Activated gamma-delta T cell treated with anti-CD3 and anti-CD28 coated beads, Interleukin-2, amount 50 U/mL, for 16 hours (primary cell): ENCODE measurements at places on chromosomes 2 and 18.

DNA sequence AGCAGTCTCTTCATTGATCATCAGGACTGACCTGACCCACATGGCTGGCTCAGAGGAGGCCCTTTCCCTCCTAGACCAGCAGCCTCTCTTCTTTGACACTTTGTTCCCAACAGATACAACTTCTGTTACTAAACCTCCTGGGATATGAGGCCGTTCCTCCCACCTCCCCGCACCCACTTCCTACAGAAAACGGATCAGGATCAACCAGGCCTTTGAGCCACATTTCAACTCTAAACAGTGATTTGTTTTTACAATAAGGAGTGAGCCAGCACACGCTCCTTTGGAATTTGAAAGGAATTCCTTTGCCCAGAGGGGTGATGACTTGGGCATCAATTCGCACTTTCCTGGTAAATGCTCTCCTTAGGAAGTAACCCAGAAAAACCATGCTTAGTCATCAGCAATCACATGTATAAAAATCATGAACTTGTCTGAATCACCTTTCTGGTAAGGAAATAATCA lies 180.4 kb downstream of the FAM124B start:
- no peak for DNase-seq

DNA sequence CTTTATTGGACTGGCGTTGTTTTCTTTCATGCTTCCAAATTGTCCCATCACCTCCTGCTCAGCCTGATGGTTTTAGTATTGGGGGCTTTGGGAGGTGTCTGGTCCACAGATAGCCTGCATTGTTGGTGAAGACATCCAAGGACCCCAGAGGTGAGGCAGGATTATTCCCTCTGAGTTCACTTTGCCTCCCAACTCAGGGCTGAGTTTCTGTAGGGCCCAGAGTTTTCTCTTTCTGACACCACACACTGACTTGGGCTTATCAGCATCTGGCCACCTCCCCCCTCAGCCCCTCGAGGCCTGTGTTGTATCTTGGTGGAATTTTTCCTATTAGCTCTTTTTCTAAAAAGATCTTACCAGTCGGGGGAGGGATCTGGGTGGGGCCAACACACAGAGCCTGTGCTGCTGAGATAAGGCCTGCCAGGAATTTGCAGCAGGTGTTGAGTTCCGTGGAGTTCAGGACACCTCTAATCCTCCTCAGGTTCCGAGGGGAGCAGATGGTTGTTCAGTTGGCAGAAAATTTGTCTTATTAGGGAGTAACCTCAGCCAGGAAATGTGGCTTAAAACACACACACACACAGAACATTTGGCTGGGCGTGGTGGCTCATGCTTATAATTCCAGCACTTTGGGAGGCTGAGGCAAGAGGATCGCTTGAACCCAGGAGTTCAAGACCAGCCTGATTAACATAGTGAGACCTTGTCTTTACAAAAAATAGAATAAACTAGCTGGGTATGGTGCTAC lies 7.3 kb downstream of the EMILIN2 start:
- no peak for DNase-seq

GRCh38 chr2:236676136-236676873 lies 106.7 kb downstream of the ACKR3 start:
- DNase-seq = no peak

GRCh38 chr2:222169346-222169745 lies 129.5 kb downstream of the PAX3 start:
- no peak for DNase-seq

GRCh38 chr18:24190590-24190989 lies 51.7 kb downstream of the CABYR start:
- no peak for DNase-seq

GRCh38 chr2:153408710-153409385 lies 69.7 kb downstream of the RPRM start:
- no peak for DNase-seq

DNA sequence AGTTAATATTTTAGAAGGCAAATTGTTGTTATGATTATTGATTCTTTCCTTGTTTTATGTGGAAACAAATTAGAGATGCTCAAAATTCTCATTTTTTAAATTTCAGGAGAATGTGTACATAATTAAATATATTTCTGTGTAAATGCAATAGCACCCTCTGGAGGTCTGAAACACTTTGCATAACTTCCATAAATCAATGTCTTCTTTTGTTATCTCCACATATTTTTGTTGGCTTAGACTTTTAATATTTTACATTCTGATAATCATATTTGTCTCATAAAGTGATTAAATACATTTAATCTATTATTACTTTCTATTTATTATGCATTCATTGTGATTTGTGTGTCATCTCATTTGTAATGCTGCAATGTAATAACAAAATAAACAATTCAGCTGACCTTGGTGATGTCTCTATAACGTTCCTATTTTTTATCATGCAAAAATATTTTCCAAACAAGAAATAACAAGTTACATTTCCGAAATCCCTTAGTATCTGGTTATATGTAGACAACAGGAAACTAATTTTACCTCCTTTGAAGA lies 201.8 kb upstream of the GALNT5 start:
- DNase-seq = no peak

GRCh38 chr2:157587576-157587975 lies 41.1 kb downstream of the ACVR1C start:
- DNase-seq = no peak

- DNase-seq = no peak
Measured at GRCh38 chr2:156592809-156593593, 156.8 kb downstream of the GPD2 start.

GRCh38 chr2:176132205-176133171 lies 3.0 kb downstream of the HOXD8 start:
- no peak for DNase-seq

- DNase-seq = no peak
Measured at GRCh38 chr2:13515254-13515653, 798.5 kb downstream of the TRIB2 start.

GRCh38 chr2:6025391-6025790 lies 333.2 kb downstream of the SOX11 start:
- DNase-seq = no peak

GRCh38 chr2:181540421-181540820 lies 83.2 kb downstream of the ITGA4 start:
- no peak for DNase-seq

DNA sequence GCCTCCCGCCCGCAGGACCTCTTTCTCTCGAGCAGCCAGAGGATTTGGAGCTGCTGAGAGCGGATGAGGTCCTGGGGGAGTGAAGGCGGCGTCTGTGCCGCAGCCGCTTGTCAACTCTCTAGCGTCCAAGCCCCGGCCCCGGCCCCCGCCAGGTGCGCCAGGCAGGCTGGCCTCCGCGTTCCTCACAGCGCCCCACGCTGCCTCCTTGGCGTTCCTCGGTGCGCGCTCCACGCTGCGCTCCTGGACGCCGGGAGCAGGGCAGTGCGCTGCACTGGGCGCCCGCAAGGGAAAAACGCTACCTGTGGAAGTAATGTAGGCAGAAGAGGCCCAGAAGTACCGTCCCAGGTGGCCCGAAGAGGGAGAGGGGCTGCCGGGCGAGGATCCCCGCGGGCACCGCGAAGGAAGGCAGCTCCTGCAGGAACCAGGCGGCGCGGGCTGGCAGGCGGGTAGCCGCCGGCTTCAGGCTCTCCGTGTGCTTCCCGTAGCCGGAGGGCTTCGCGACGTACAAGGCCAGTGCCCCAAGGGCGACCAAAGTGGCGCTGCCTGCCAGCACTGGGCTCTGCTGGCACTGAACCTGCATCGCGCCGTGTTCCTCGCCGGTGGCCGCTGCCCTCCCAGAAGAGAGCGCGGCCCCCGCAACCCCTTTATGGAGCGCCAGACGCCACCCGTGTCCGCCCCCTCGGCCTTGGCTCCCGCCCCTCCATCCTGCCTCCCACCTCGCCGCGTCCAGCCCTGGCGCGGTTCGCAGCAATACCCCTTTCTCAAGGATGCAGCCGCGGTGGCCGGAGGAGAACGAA lies at the start of gene SRD5A2:
SRD5A2 (minus strand) TSS at position 618 of the 797 bp plus-strand sequence; CDS start at position 580, 38 bp downstream.
- no peak for DNase-seq

- no peak for DNase-seq
Measured at GRCh38 chr2:50948681-50949080, 83.3 kb downstream of the NRXN1 start.

DNA sequence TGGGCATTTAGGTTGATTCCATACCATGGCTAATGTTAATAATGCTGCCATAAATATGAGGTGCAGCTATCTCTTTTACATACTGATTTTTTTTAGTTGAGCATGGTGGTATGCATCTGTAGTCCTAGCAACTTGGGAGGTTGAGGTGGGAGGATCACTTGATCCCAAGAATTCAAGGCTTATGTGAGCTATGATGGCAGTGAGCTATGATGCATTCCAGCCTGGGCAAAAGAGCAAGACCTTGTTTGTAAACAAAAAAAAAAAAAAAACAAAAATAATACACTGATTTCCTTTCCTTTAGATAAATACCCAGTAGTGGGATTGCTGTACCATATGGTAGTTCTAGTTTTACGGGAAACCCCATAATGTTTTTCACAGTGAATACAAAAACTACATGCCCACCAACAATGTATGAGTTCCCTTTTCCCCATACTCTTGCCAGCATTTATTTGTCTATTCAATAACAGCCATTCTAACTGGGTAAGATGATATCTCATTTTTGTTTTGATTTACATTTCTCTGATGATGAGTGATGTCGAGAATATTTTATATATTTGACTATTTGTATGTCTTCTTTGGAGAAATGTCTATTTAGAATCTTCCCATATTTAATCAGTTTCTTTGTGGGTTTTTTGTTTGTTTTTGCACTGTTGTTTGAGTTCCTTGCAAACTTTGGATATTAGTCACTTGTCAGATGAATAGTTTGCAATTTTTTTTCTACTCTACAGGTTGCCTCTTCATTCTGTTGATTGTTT lies 281.0 kb upstream of the KYNU start:
- DNase-seq = no peak

DNA sequence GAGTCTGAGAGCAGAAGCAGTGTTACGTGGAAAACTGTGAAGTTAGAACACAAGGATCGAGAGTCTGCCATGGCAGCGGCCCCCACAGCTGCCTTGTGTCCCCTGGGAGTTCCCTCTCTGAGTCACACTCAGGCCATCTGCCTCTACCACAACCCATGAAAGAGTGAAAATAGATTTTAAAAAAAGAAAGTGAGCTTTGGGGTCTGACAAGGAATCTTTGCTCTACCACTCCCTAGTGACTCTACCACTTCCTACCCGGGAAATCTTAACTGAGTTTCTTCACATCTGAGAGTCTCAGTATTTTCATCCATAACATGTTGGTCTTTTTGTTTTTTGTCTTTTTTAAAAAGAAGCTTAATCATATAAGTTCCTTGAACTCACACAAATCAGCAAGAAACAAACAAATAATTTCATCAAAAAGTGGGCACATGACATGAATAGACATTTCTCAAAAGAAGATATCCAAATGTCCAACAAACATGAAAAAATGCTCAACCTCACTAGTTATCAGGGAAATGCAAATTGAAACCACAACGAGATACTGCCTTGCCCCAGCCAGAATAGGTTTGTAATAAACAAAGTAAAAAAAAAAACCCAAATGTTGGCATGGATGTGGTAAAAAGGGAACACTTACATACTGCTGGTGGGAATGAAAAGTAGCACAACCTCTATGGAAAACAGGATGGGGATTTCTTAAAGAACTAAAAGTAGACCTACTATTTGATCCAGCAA lies 2.4 kb upstream of the MSGN1 start:
- no peak for DNase-seq

- no peak for DNase-seq
Measured at GRCh38 chr2:6896930-6897759, 19.6 kb downstream of the RSAD2 start.

- DNase-seq = no peak
Measured at GRCh38 chr18:1350931-1351450, 446.3 kb downstream of the ADCYAP1 start.

GRCh38 chr2:75261923-75262322 lies 62.6 kb upstream of the TACR1 start:
- DNase-seq = no peak

DNA sequence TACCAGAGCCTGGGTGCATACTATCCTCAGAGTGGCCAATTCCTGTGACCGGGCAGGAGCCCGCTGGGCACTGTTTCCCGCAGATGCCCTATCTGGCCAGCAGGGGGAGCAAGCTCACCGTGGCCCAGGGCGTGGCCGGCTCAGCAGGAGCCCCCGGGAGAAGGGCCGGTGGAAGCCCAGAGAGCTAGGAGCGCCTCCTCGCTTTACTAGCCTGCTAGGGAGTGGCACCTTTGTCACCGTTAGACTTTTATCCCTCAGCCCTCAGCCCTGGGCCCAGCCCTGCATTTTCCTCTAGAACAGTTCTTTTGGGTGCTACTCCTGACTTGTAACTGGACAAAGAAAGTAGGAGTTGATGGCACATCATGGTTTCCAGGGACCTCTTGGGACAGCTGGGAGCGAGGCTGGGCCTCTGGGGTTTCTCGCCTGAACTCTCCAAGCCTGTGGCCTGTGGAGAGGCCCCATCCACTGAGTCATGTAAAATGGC lies 24.0 kb downstream of the TMEM177 start:
- peak; percentile 48 for DNase-seq

DNA sequence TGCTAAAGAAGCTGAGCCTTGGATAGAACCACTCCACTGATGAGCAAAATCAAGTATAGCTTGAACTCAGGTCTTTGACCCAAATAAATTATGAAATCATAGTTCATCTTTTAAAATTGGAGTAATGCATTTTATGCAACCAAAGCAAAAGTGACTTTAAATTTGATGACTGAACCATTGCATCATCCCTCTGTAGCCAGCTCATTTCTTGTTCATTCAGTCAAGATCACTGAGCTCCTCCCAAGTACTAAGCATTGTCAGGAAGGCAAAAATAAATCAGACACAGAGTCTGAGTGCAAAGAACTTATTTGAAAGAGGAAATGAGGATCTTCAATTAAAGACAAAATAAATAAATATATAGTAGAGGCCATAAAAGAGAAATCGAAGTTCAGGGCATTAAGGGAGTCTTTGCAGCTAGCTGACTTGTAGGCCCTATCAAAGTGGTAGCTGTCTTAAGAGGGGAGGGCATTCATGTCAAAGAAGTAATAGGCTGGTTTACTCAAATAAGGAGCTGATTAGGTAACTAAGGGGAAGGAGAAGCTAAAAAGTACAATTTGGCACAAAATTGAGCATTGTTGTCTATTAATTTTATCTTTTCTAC lies 411.8 kb downstream of the MTX2 start:
- DNase-seq = no peak

GRCh38 chr2:99489063-99489760 lies 605 bp downstream of the REV1 start:
- DNase-seq = peak; percentile 8

DNA sequence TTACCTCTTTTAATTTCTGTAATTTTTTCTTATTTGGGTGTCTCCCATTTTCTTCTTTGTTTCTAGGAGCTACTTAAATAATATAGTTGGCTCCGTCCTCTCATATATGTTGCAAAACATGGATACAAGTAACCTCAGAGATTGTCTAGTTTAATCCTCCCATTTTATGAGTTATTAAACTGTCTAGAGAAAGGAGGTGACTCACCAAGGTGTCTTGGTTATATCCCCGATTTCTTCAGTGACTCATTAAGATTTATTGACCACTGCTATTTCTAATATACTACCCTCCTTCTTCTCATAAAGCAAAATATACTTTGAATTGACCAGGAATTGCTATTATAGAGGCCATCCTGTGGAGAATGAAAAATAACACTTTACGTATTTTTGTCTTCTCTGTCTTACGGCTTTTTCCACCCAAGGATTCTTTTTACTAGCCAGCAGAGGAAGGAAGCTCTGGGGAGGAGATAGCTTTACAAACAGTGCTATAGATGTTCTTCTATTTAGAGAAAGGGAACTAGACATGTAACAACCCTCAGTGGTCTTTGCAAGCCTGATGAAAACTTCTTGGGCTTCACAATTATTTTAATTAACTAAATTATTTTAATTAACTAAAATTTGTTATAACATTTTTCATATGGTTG lies 300.4 kb upstream of the TNP1 start:
- DNase-seq = no peak
